ENCODE measurements at places on chromosomes 12 and 14. TPM values are rescaled to one million over a fixed set of nuclear protein-coding genes. Genes with fewer than 3 reads are reported as not detected.

AKT1 gene
- 80.8 TPM for total RNA-seq

ART4 gene
- not detected for total RNA-seq

DNA sequence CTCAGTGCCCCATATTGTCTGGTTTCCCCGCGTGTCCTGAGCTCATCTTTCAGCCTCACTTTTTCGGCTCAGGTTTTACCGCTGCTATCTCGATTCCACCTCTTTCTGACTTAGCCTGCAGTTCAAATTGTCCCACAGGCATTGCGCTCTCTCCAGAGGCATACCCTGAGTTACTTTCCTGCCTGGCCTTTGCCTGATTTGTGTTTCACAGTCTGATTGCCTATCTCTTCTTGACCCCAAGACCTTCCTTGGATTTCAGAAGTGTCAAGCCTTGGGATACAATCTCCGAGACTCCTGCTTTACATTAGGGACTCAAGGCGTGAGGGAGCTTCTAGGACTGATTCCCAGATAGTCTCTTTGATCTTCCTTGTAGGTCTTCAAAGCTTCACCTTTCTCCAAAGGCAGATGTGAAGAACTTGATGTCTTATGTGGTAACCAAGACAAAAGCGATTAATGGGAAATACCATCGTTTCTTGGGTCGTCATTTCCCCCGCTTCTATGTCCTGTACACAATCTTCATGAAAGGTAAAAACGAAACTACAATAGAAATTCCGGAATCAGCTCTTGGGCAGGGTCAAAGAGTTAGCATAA is 629 bp downstream of the LETMD1 start:
- peaks cover 30% of the 10 kb centered on the region for H3K4me1 ChIP-seq
- peak overlapping the region; percentile 87 for H3K27ac ChIP-seq
- H3K4me3 ChIP-seq: peak overlapping the region; percentile 92
- no peak for DNase-seq
- no peaks in the 10 kb centered on the region for H3K27me3 ChIP-seq

- peaks cover 20% of the 10 kb centered on the region for H3K27me3 ChIP-seq
- no peak for DNase-seq
- H3K4me1 ChIP-seq: no peaks in the 10 kb centered on the region
Measured at GRCh38 chr12:2646341-2646740, 148.4 kb upstream of the FKBP4 start.

All from activated B cell treated with CpG ODN at 0.5 μM for 24 hours (primary cell).